ENCODE measurements at places on chromosomes 6 and 20.

GRCh38 chr20:23268792-23269354 lies 81.7 kb upstream of the NXT1 start:
- DNase-seq: no peak

DNA sequence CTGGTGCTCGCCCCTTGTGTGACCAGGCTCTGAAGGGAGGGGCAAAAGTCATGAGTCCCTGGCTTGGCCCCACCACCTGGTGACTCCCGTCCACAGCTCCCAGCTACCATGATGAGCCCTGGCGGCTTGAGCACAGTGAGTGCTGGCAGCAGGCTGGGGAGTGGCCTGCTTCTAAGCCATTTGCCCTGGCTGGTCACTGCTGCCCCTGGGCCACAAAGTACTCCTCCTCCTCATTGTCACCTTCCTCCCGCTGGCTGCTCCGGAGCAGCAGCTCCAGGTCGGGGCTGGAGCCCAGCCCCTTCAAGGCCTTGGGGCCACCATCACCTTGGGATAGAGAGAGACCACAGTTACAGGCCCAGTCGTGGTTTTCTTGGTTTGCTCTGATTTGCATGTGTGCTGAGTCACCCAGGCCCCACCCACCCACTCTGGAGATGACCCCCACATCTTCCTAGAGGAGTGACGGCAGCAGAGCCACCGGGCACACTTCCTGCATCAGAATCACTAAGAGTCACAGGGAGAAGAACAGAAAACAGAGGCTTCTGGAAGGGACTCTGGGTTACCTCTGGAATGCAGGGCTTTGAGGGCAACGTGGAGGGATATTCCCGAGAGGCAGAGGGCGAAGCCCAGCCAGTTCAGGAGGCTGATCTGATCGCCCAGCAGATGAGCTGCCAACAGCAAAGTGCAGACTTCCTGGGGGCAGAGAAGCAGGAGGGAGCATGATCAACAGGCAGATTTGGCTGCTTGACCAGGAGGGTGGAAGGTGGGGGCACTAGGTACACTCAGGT lies 42.1 kb upstream of the CDH22 start:
- no peak for DNase-seq

GRCh38 chr6:114169763-114170162 lies 173.1 kb downstream of the HS3ST5 start:
- no peak for DNase-seq

- no peak for DNase-seq
These were observed 11.3 kb downstream of the NT5E start for GRCh38 chr6:85460921-85461797.

GRCh38 chr20:13028673-13029072 lies 19.9 kb downstream of the SPTLC3 start:
- no peak for DNase-seq

- DNase-seq: no peak
These were observed 3.6 kb downstream of the MAP3K7 start for GRCh38 chr6:90583179-90583835.

- DNase-seq: no peak
These were observed 39.0 kb upstream of the PLN start for GRCh38 chr6:118509009-118509617.

GRCh38 chr6:119791736-119792135 lies 442.2 kb upstream of the MAN1A1 start:
- DNase-seq: no peak

DNA sequence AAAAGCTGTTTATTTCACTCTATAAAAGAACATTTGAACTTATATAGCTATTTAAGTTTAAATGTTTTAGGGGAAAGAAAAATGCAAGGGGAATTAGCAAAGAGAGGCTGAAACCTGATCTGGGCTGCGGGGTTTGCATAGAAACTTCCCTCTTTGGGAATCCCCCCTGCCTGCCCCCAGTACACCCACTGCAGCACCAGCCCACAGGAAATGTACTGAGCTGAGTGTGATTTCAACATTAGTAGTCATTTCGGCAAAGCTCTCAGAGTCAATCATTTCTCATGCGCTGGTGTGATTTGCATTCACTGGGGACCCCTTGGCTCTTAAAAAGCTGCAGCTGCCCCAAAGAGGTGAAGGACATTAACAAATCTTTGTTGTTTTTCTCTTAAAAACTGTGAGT lies 859.4 kb downstream of the MAFB start:
- no peak for DNase-seq

DNA sequence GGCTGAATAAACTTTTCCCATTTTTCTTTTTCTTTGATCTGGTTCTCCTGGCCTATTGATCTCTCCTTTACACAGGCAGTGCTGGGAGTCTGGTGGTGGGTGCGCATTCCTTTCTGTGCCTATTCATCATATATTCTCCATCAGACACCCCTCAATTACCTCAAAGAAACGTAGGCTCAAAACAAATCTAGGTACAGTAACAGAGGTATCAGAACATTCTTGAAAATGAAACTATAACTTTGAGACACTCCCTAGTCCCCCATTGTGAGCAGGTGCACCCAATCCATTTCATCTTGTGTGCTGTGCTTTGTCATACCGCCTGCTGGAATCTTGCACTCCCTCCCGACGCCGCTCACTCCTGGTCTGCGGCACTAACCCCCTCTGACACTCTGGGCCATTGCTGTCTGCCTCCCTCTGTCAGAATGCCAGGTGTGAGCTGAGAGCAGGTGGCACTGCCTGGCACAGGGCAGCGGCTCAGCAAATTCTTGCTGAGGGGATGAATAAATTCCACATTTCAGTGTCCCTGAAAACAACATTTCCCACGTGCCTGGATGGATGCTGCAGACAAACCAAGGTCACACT lies 303.4 kb upstream of the EXOC2 start:
- no peak for DNase-seq

GRCh38 chr20:35341366-35342028 lies 49.3 kb upstream of the FAM83C start:
- no peak for DNase-seq

GRCh38 chr20:63703471-63703975 lies 4.3 kb downstream of the ARFRP1 start:
- DNase-seq: no peak

GRCh38 chr6:105453968-105454367 lies 51.1 kb upstream of the PREP start:
- no peak for DNase-seq

DNA sequence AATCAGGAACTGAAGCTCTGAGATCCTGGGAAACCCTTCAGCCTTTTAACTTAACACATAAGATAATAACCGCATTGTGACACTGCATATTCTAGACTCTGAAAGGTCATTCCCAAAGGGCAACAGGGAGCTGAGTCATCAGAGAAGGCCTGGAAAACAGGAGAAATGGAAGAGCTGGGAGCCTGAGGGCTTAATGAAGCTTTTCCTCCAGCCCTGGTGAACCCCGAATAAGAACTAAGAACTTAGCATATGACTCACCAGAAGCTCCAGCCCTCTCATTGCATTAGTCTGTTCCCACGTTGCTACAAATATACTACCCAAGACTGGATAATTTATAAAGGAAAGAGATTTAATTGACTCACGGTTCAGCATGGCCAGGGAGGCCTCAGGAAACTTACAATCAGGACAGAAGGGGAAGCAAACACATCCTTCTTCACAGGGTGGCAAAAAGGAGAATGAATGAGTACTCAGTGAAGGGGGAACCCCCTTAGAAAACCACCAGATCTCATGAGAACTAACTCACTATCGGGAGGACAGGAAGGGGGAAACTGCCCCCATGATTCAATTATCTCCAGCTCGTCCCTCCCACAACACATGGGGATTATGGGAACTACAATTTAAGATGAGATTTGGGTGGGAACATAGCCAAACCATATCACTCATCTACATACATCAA lies 648.5 kb downstream of the TFAP2A start:
- no peak for DNase-seq

GRCh38 chr6:132167929-132168892 lies 217.0 kb upstream of the CCN2 start:
- DNase-seq: no peak

DNA sequence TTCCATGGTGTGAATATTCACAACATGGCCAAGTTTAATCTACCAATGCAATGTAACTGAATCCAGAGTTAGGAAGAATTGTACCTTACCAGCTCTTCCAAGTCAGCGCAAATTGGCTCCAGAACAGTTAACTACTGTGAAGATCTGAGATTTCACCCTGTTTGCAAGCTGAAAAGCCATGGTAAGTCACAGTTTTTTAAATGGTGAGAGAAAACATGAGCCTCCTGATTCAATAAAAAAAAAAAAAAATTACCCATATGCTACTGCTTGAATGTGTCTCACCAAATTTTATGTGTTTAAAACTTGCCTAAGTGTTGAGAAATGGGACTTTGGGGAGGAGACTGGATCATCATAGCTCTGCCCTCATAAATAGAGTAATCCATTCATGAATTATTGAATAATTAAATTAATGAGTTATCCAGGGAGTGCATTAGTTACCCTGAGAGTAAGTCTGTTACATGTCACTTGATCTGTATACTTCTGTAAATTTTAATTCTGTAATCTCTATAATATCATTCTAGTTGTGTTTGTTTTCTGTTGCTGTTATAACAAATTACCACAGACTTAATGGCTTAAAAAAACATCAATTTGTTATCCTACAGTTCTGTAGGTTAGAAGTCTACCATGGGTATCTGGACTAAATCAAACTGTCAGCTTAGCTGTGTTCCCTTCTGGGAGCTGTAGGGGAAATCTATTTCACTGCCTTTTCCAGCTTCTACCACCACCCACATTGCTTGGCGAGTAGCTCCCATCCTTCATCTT lies 1355.9 kb downstream of the GRIK2 start:
- DNase-seq: no peak

- no peak for DNase-seq
These were observed 43.6 kb downstream of the PLAGL2 start for GRCh38 chr20:32163951-32164350.

- DNase-seq: no peak
These were observed 12.7 kb upstream of the MLIP start for GRCh38 chr6:54098450-54099044.

- DNase-seq: no peak
These were observed 327.5 kb downstream of the SYNE1 start for GRCh38 chr6:152309648-152310047.

DNA sequence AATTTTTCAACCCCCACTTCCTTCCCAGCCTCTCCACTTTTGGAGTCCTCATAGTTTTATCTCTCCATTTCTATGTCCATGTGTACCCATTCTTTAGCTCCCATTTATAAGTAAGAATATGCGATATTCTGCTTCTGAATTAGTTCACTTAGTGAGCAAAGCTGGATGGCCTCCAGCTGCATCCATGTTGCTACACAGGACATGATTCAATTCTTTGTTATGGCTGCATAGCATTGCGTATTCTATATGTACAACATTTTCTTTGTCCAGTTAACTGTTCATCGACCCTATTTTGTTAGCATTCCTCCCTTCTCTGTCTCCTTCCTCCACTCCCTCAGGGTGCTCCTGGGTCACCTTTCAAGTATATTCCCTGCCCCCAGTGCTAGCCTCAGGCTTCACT lies 210.0 kb upstream of the SSTR4 start:
- DNase-seq: no peak
